ENCODE measurements at places on chromosomes 11 and 22.

- no peak for DNase-seq
Observed at GRCh38 chr22:38218661-38219622, 17.1 kb downstream of the MAFF start.

GRCh38 chr11:87574193-87574592 is 536.5 kb downstream of the TMEM135 start:
- DNase-seq = no peak

DNA sequence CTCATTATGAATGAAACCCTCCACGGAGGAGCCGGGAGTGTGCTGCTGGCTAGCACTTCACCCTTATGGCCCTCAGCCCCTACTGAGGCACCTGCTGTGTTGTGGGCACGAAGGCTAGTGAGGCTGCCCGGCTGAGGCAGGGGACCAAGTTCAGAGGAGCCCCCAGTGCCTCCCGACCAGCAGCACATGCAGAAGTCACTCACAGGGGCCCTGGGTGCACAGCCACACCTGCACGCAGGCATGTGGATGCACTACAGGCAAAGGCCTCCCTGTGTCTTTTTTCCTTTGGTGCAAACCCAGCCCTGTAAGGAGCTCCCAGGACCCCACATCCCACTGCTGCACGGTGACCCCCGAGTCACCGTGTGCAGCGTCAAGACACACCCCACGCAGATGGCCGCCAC is 261.5 kb downstream of the BRD1 start:
- DNase-seq = no peak

DNA sequence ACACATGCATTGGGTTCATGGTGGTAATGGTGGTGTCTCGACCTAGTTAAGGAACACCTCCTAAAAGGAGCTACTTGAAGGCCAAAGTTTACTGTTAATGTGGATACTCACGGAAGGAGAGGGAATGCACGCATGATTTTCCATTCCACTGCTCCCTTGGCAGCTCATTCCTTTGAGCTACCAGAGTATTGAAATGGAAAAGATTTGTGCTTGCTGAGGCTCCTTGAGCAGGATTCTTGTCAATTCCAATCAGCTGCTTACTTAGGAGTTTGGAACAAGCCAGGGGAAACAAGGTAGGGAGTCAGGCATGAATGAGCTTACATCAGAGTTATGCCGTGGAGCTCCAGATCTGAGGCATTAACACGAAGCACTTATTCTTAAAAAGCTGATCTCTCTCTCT is 108.8 kb downstream of the GRIA4 start:
- DNase-seq = no peak

DNA sequence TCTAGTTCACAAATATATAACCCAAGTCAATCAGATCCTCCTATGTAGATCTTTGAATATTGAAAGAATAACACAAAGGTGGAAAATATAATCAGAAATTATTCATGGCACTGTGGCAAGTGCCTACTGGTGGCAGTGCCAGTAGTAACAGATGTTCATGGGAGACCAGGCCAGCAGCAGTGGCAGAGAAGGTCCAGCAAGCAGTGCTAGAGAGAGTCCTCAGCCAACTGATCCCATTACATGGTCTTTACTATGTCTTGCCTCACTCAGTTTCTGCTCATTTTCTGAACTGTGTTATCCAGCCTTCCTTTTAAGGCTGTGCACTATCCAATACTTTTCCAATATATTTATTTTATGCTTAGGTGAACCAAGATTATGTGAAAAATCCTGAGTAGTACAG is 124.9 kb downstream of the MRTFA start:
- no peak for DNase-seq

DNA sequence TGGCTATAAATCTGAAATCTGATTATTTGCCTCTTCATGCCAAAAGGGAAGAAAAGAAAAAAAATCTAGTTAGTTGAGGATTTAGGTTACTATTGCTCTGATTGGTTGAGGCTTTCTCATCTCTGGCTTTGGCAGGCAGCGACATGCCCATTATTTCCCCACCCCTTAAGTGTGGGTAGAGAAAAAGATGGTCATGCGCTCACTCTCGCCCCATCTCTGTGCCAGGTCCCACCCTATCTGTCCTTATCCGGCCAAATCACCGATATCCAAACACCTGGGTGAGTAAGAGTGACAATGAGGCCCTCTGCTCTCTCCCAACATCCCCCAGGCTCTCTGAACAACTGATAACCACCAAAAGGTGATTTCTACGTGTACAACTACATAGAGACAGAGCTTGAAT is 31.2 kb upstream of the SNX19 start:
- no peak for DNase-seq

DNA sequence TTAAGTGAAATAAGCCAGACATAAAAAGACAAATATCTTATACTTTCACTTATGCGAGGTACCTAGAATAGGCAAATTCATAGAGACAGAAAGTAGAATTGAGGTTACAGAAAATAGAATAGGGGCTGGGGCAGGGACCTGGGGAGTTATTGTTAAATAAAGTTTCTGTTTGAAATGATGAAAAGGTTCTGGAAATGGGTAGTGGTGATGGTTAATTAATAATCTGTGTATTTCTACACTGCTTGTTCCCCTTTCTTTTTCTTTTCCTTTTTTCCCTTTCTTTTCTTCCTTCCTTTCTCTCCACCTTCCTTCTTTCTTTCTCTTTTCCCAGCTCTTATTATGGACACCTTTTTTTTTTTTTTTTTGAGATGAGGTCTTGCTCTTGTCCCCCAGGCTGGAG is 2.8 kb downstream of the NAALADL1 start:
- DNase-seq = no peak

DNA sequence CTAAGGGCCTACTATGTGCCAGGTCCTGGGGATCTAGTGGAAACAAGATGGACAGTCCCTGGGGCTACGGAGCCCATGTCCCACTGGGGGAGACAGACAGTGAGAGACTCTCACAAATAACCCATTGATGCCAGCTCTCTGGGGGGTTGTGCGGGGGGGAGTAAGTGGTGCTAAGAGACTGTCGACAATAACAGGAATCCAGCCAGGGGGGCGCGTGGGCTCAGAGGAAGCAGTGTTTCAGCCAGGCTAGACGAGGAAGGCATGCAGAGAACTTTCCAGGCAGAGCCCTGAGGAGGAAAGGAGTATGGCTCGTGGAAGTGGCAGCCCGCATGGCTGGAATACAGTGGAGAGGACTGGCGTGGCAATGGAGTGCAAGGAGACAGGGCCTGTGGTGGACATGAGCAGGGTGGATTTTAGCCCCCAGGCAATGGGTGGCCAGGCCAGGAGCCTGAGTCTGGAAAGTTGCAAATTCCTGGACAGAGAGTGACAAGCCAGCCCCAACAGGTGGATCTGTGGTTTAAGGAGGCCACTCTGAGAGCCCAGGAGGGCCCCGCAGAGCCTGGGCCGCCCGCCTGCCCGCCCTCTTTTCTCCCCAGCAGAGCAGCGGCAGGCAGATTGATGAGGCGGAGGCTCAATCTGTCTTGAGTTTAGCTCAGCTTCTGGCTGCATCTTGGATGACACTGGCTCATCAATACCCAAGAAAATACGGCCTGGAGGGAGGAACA is 40.0 kb upstream of the TCF20 start:
- DNase-seq = no peak

GRCh38 chr22:35842954-35843353 is 125.3 kb downstream of the APOL5 start:
- no peak for DNase-seq

GRCh38 chr11:25068451-25068850 is 571.6 kb downstream of the LUZP2 start:
- no peak for DNase-seq

GRCh38 chr11:108340973-108341372 is 118.1 kb downstream of the ATM start:
- no peak for DNase-seq

GRCh38 chr11:65506290-65506771 is 7.5 kb downstream of the MALAT1 start:
- DNase-seq = peak; percentile 38

DNA sequence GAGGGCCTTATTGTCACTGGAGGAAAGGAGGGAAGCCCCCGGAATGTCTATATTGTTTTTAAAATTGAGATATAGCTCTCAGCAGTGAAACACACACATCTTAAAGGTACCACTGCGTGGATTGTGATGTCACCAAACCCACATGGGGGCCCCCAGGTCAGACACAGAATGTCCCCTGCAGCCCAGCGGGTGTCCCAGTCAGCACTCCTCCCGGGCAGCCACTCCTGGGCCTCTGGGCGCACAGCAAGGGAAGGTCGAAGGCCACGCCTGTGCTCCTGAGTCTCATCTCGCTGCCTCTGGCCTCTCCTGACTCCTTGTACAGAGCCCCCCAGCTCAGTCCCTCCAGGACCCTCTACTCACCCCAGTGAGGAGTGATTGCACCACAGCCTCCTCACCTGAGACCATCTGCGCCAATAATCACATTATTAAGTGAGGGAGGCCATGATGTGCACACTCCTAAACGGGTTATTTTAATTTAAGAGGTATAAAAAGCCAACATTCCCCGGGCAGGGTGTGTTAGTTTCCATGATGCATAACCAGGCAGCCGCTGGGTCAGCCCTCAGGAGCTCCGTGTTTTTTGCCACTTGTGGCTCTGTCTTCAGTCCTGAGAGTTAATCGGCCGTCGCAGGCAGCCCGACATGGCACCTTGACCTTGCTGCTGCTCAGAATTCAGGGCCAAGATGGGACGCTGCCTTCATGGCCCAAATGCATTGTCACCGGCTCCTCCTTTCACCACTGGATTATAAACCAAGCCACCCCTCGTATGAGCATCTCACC is 1089.3 kb downstream of the BRD1 start:
- DNase-seq = no peak

DNA sequence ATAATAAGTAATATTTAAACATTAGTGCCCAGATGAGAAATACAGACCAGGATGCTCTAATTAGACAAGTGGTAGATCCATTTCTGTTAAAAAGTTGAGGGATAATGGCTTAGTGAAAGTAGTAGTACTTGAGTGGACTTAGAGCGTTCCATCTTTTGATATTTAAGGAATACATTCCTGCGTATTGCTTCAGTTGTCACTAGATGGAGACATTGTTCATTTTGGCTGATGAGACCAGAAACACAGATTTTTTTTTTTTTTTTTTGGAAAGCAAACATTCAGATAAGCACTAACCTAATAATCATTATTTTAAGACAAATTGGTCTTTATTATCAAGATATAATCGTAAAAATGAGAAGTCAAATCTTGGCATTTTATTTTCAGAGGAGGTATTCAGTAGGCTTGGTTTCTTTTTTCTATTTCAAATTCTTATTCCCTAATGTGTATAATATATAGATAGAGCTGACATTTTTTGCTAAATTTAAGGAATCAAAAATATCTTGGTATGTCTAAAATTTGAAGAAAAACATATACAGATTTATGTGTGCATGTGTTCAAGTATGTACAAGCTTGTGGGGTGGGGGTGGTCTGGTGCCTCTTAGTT is 92.9 kb downstream of the DYNC2H1 start:
- DNase-seq = no peak

DNA sequence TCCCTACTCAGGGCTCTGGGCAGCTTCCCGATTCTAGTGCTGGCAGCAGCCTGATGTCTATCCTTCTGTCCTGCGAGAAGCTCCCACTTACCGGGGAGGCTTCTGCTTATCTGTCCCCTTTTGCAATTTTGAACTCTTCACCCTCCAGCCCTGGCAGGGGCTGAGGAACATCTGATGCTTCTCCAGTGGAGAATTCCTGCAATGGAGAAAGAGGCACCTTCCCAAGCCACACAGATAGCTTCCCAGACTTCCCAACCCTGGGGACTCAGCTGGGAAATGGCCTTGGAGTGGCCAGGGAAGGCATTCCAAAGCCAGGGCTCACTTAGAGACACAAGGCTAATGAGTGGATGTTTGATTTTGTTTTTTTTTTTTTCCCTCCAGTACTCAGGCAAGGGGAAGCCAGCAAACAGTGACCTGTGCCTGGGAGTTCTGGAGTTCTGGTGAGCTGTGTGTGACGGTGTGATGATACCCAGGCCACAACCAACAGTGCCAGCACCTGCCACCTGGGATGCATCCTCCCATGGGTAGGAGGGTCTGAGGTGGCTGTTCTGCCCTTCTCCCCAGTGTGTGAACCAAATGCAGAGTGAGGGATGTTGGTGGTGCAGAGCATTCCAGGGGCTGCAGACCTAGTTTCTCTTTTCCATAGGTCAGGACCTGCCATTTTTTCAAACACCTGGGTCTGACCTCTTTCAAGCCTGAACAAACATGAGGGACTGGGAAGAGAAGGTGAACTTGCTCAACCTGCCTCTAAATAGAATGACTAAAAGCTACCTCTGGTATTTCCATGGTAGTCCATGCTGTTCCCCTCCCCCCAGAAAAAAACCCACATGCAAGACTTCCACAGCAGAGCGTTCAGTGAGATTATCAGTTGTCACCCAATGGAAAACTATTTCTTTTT is 95.1 kb downstream of the CCDC81 start:
- no peak for DNase-seq

GRCh38 chr11:113241636-113242054 is 72.7 kb upstream of the TTC12 start:
- DNase-seq = no peak

GRCh38 chr22:48749555-48750227 is 1078.0 kb downstream of the BRD1 start:
- no peak for DNase-seq

GRCh38 chr11:48107188-48107704 is 109.4 kb upstream of the OR4B1 start:
- no peak for DNase-seq

DNA sequence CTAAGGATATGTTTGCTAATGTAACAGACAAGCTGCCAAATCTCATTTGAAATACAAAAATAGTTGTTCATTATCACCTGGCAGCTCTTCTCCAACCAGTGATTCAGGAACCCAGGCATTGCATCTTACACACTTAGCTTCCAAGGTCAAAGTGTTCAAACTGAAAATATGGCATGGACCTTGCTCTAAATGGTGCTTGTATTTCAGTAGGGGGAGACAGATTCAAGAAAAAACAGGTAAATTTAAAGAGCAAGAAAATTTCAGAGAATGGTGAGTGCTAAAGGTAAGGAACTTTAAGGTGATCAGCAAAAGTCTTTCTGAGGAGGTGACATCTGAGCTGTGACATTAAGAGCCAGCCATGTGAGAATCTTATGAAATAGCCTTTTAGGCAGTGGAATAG is 82.8 kb upstream of the E2F8 start:
- no peak for DNase-seq

DNA sequence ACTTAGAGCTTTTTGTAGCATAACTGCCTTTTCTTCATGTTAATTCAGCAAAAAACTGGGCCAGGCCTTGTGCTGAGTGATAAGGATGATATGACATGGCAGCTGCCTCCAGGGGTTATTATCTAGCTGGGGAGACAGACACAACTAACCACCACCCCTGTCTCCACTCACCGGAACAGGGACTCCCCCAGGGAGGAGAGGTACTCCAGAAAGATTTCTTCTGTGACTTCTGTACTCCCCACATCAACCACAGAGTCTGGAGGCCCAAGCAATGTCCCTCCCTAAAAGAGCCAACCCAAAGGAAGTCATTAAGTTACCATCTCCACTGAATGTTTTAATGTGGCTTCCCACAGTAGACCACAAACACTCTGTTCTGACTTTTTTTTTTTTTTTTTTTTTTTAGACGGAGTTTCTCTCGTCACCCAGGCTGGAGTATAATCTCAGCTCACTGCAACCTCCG is 14.3 kb upstream of the PMM1 start:
- no peak for DNase-seq

- DNase-seq = no peak
Observed at GRCh38 chr11:36601155-36601554, 3.1 kb upstream of the RAG2 start.

- no peak for DNase-seq
Observed at GRCh38 chr22:30640839-30641430, 5.4 kb downstream of the SLC35E4 start.

- DNase-seq = no peak
Observed at GRCh38 chr22:42648368-42649245, 585 bp downstream of the CYB5R3 start.

Data from stimulated activated CD8-positive, alpha-beta memory T cell treated with anti-CD3 and anti-CD28 coated beads, Interleukin-12 subunit alpha, Interleukin-12 subunit beta, amount 100 ng/mL, for 1 hour (primary cell).